CD4-positive, alpha-beta memory T cell (primary cell): ENCODE measurements at places on chromosomes 2 and 18. TPM values are rescaled to one million over a fixed set of nuclear protein-coding genes. Genes with fewer than 3 reads are reported as not detected.

Gene SAG
- not detected for polyA plus RNA-seq

GRCh38 chr18:74679006-74679678 lies 81.5 kb downstream of the ZNF407 start:
- no peak for DNase-seq

Gene SERPINB7
- not detected for polyA plus RNA-seq

Gene SIGLEC15
- not detected for polyA plus RNA-seq

GRCh38 chr2:20538308-20539132 lies 91.6 kb downstream of the RHOB start:
- DNase-seq = no peak

- DNase-seq = no peak
Measured at GRCh38 chr2:129379411-129379810, 600.1 kb upstream of the RAB6C start.

- DNase-seq = no peak
Measured at GRCh38 chr2:230008708-230009066, 60.0 kb downstream of the SLC16A14 start.

DNA sequence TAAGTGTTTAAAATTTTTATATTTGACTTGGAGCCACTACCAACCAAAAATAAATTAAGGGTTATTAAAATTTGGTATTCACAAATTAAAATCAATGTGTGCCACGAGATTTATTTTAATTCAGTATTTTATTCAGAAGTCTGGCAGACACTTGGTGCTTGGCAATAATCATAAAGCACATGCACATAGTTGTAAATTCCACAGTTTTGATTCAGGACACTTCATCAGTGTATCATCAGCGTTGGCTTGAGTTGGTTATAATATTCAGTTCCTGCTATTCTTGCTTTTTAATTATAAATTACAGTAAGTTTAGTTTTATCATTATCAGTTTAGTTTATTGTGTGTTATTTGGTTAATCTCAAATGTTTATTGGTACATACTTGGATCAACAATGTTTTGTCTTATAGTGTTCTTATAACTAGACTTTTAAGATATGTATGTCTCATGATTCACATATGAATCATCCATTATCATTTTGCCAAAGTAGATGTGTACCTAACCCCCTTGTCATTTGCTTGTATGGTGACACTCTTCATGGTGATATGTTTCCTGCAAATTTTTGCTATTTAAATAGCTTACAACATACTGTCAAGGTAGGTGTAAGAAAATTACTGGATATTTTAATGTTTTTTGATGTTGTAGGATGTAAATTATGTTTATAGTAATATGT lies 237.9 kb downstream of the BABAM2 start:
- no peak for DNase-seq

Gene CPLX4
- not detected for polyA plus RNA-seq

DNA sequence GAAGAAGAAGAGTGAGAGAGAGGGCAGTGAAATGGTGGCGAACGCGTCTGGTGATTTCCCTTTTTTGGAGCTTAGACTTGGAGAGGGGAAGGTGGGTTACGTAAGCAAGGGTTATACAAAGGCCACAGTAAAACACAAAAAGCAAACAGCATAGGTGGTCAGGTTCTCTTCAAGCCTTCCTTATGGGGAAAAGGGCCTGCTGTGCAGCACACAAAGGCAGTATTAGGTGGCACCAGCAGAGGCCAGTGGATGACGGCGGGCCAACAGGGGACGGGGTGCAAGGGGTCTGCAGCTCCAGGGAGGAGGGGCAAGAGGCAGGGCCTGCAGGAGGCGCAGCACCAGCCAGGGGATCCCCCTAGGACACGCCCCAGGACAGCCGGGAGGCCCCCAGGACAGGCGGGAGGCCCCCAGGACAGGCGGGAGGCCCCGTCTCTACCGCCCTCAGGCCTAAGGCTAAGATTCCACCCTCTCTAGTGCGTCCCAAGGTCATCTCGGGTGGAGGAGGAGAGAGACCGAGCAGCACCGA lies 32.6 kb upstream of the NPC1 start:
- no peak for DNase-seq
